ENCODE measurements at places on chromosomes 6 and 20.

- DNase-seq = no peak
Observed at GRCh38 chr20:63556873-63557478, 3.0 kb downstream of the FNDC11 start.

GRCh38 chr20:38272961-38273360 is 12.4 kb upstream of the KIAA1755 start:
- DNase-seq = no peak

DNA sequence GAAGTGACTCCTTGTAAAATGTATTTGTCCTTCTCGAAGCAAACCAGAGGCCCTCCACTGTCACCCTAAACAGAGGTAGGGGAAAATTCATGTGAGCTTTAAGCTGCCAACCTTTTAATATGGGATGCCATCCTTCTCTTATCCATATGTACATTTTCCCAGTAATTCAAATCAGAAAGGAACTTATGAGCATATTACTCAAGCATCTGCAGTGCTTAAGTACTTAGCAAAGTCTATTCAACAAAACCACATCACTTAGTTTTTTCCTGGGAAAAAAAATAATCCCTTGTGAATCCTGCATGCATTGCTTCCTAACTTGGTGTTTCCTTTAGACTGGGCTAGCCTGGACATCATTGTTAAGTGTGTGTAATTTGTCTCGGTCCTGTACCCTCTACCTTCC is 132.2 kb downstream of the LPA start:
- DNase-seq = no peak

GRCh38 chr6:51301962-51302361 is 483.3 kb downstream of the TFAP2B start:
- no peak for DNase-seq

DNA sequence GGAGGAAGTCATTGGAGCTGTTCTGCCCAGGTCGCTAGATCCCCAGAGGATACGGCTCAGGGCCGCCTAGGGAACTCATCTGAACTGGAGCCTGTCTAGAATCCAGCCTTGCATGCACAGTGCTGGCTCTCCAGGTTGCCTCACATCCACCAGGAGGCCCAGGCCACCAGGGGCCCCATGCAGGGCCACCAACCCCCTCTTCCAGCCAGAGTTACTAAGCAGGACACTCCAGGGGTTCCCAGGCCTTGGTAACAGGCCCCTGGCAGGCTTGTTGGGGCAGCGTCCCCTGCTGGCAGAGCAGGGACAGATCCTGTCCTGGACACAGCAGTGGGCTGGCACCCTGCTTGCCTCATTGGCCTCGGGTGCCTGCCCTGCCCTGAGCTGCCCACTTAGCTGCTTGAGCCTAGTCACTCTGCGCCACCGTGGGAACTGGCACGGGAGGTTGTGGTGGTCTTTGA is 35.3 kb downstream of the EFCAB8 start:
- DNase-seq = peak; percentile 15

DNA sequence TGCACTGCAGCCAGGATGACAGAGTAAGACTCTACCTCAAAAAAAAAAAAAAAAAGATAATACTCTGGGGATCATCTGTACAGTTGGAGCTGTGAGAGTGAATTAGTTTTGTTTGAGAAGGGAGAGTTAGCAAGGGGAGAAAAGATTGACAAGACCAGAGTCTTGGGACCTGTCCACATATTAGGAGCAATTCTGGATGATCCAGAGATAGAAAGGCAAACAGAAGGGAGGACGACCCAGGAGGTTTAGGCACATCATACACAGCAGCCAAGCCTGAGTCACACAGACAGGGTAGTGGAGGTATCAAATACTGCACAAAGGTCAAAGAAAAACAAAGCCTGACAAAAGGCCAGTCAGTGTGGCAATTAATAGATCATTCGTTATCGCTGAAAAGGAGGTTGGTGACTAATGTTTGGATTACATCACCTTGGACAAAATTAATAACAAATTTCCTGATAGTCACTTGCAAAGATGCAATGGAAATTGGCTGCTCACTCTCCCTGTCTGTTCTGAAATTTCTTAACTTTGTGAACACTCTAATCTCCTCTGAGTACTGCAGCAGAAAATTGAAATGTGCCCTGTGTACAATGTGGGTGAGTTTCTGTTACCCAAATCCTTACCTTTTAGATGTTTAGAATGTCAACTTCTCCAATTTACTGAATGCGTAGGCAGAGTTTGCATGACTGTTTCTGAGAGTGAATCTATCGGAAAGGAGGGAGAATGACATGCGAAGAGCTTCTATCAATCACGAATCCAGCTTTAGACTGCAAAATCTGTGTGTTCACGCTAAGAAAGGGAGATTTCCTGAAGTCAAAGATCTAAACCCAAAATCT is 105.4 kb downstream of the TSHZ2 start:
- no peak for DNase-seq

DNA sequence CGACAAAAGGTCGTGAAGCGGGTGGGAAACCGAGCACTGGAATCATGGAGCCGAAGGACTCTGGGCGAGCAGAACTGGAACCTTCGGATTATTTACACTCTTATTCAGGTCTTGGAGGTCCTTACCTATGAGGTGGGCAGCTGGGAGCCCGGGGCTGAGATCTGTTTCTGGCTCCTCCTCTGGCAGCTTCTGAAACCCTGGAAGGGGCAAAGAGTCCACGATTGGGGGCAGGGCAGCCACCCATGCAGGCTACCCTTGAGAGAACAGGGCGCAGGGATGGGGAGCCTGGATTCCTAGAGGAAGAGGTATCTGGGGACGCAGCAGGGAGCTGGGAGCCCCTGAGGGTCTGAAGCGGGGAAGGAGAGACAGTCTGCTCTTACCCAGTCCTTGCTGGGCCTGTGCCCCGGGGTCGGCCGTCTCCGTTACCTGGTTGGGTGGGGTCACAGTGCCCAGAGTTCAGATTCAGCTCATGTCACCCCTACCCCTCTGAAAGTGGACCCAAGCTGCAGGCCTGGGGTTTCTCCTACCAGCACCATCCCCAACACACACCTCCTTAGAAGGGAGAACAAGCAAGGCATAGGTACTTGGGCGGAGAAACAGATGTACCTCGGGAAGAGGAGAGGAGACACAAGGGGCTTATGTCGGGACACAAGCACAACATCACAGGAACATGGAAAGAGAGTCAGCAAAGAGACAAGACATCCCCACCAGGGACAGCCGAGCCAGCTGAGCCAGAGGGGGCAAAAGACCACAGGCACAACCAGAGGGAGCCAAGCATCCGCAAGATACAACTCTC is 592 bp downstream of the LTB start:
- no peak for DNase-seq

DNA sequence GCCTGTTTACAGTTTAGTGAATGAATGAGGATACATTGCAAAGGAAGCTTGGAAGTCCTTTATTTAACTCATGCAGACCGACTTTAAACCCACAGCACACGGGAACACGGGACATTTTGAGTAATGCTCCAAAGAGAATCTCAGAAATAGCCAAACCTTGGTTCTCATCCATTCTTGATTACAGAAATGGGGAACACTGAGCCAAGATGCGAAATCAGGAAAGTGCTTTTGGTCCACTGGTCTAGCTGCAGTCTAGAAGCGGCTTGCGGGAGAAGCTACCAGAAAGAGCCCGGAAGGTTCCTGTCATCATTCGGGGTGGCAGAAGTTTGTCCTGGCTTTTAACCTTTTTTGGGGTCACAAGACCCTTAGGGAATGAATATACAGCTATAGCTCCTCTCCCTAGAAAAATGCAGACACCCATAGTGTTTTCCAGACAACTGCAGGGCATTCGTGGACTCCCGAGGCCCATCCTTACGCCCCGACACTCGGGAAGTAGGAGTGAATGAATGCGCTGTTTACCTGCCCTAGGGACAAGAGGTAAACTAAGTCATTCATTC is 475 bp upstream of the TMEM181 start:
- DNase-seq = no peak

DNA sequence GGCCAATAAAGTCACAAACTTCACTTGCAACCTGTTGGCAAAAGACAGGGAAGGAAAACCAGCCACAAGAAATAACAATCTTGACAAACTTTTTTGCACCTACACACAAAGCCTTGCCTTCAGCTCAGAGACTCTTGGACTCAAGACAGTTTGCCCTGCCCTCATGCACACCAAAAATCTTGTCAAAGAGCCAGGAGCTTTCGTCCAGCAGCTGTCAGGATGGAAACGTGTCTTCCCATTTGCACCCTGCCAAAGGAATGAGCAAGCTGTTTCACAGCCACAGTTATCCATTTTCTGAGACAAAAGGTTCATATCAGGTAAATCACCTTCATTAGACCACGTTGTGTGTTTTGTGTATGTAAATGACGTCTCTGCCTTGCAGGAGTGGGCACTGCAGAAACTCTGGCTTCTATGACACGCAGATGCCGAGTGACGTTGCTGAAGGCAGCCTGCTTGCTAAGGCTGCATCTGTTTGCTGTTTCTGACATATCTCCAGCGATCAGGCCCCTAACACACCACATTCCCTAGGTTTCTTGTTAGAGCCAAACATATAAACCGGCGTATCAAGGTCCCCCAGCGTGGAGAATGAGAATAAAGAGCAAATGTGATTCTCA is 193.4 kb downstream of the SYNDIG1 start:
- DNase-seq = no peak

- DNase-seq = no peak
Observed at GRCh38 chr6:7546020-7546369, 4.5 kb downstream of the DSP start.

GRCh38 chr6:168442646-168443045 is 1.7 kb downstream of the SMOC2 start:
- DNase-seq = no peak

- DNase-seq = no peak
Observed at GRCh38 chr20:24781418-24781980, 167.6 kb upstream of the CST7 start.

- no peak for DNase-seq
Observed at GRCh38 chr6:169912266-169913095, 161.1 kb downstream of the ERMARD start.

GRCh38 chr6:109485266-109485935 is 2.4 kb upstream of the ZBTB24 start:
- no peak for DNase-seq

GRCh38 chr6:45982280-45983036 is 33.2 kb downstream of the CLIC5 start:
- DNase-seq = no peak

GRCh38 chr6:34580707-34581560 is 24.8 kb upstream of the SPDEF start:
- no peak for DNase-seq

DNA sequence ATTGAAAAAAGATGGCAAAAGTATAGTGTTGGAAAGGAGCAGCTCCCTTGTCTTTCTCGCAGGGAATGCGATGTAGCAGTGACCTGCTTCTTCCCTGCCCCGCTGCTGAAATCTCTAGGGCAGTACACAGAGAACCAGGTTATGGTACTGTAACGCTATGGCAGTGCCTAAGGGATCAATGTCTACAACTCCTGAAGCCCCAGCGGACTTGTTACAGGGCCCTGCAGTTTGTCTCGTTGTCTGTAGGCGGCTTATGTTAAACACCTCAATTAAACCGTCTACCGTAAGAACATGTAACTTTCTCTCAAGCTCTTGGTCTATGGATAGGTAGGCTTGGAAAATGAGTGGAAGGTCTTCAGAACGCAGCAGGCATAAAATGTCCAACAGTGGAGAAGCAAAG is 44.8 kb upstream of the SLC17A4 start:
- no peak for DNase-seq

DNA sequence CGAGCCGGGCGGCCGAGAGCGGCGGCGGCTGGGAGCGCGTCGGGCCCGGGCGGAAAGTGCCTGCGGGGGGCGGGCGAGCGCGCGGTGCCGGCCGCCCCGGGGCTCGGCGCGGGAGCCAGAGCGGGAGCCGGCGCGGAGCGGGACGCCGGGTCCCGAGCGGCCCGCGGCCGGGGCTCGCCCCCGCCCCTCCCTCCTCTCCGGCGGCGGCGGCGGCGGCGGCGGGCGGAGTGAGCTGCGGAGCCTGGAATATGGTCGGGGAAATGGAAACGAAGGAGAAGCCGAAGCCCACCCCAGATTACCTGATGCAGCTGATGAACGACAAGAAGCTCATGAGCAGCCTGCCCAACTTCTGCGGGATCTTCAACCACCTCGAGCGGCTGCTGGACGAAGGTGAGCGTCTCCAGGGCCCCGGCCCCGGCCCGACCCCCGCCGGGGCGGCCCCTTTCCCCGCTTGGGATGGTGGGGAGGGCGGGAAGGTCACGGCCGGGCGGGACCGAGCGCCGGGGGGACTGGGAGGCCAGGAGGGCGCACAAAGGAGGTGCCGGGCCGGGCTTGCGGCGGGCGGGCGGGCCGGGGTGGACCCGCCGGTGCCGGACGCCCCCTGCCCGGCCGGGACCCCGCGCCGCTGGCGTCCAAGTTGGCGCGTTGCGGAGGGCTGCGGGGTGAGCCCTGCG is 565 bp downstream of the QKI start:
- no peak for DNase-seq

DNA sequence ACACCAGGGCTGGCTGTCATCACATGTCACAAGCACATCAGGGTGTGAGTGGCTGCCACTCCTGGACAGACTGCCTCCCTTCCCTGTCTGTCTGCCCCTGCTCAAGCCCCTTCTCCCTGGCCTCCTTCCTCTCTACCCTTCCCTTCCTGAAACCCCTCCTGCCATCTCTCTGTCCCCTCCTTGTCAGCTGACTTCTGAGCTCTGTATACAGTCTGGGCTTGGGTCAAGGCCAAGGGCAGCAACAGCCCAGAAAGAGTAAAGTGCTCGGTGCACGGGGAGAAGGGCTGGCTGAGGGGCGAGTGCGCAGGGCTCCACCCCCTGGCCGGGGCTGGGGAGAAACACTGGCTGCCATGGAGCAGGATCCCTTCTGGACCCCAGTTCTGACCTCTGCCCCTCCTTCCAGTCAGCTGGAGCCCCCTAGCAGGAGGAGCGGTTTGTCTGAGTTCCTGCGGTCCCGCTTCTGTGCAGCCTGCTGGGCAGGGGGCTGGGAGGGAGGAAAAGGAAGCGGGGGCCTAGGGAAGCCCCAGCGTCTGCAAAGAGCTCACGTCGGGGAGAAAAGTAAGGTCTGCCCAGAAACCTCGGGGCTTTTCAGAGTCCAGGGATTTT is 2.0 kb downstream of the LKAAEAR1 start:
- DNase-seq = no peak

GRCh38 chr6:156717542-156717941 is 59.6 kb upstream of the ARID1B start:
- DNase-seq = no peak

GRCh38 chr20:14126856-14127255 is 131.5 kb downstream of the MACROD2 start:
- DNase-seq = no peak

DNA sequence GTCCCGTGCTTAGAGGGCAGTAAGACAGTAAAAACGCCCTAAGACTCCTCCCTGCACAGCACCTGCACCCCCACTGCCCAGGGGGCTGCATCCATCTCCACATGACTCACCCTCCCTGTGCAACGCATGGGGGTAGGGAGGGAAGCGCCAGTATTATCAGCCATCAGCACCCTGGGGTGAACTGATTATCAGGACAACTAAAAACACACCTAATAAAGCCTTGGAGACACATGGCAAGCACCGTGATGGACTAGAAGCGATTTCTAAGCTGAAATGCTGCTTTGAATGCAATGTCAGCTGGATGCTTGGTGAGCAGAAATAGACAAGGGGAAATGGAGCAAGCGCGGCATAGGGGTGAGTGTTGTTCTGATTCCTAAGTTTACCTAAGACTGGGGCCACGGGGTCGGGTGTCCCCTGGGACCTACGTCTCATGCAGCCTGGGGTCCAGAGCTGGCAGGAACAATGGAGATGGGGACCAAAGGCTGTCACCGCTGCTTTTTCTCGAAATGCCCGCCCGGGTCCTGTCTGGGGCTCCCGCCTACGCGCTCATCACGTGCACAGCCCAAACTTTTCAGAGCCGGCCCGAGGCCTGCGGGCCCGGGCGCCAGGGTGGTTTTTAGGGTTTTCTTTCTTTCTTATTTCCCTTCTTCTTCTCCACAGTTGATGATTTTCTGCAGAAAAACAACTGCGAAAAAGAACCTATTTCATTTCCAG is 702 bp upstream of the TNFAIP3 start:
- no peak for DNase-seq
